ENCODE measurements at places on chromosomes 1 and 21. TPM values are rescaled to one million over a fixed set of nuclear protein-coding genes. Genes with fewer than 3 reads are reported as not detected.
A peak's percentile ranks its signal among the peaks of the same experiment; 100 is the strongest.

The C8B gene
- not detected for total RNA-seq

The BATF3 gene
- 5.5 TPM for total RNA-seq

GRCh38 chr1:53653631-53654030, 85.3 kb downstream of the GLIS1 start:
- peak; percentile 57 for DNase-seq

DNA sequence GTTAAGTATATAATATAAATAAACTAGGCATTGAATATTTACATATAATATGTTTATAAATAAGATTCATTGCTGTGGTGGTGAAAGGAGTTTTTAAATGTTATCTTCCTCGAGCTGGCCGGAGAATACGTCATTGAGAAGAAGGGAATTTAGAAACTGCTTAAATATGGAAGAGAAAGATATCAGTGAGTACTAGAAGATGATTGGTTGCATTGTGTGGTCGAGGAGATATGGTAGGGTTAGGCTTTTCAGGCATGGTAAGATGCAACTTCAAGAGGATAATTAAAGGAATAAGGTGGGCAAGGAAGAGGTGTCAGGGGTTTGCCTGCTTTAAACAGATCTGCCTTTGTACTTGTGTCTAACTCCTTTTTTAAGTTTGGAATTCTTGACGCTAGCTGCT, 73.5 kb downstream of the RPS6KC1 start:
- DNase-seq: no peak

GRCh38 chr1:183416850-183417771, 1.1 kb downstream of the NMNAT2 start:
- peak; percentile 90 for DNase-seq

- DNase-seq: no peak
Measured at GRCh38 chr1:220956501-220957232, 77.4 kb downstream of the HLX start.

The DNAJC6 gene
- 2.3 TPM for total RNA-seq

DNA sequence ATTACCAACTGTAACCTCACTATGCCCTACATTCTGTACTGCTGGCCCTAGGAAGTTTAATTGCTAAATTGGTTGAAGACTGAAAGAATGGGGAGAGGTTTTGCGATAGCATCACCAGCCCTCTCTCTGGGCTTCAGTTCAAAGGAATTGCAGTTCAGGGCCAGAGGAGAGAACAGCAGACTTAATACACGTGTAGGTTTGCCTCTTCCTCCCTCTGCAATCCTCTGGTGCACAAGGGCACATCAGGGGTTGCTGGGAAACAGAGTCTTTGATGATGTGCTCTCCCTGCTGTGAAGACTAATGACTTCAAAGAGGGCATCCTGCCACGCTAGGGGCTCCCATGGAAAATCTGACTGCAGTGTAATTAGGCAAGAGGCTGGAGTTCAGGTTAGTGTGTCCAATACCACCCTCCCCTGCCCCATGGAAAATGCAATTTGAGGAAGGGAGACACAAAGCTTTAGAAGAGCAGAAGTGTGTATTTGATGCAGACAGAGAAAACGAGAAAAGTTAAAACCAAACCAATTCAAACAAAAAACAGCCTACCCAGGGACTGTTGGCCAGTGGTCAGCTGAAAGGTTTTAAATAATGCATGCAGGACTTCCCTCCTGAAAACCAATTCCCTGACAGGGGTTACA, 167.9 kb downstream of the ASTN1 start:
- DNase-seq: no peak

DNA sequence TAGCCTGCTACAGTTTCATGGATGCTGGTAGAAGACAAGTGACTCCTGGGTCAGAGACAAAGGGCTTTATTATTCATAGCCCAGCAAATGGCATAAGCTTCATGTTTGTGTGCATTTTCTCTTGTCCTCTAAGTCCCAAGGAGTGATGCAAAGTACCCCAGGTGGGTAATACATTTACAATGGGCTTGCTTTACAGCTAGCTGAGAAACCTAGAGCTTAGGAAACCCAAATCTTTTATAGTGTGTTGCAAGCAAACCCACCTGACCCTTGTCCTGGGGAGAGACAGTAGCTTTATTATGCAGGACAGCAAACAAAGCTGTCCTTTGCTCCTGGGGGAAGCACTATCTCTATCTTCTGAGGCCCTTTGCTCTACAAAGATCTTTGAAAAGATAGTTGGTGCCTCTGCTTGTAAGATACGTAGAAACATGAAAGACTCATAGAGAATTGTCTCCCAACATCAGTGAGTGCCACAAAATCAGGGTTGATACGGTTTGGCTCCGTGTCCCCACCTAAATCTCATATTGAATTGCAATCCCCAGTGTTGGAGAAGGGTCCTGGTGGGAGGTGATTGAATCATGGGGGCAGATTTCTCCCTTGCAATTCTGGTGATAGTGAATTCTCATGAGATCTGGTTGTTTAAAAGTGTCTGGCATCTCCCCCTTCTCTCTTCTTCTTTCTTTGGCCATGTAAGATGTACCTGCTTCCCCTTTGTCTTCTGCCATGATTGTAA, 315.8 kb upstream of the USP24 start:
- no peak for DNase-seq

DNA sequence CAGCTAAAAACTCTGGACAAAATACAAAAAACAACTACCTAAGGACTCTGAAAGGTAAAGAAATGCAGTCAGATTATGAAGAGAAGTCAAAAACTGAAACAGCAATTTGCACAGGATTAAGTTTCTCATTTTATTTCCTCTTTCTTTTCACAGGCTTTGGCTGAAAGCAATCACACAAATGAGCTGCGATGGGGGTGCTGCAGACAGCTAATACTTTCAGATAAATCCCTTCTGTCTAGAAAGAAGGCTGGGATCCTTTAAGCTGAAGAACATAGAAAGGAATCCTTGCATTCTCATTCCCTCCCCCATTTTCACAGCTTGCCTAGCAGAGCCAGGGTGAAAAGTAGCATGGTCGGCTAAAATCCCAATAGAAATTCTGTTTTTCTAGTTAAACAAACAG, 32.0 kb upstream of the PRDX6 start:
- no peak for DNase-seq

DNA sequence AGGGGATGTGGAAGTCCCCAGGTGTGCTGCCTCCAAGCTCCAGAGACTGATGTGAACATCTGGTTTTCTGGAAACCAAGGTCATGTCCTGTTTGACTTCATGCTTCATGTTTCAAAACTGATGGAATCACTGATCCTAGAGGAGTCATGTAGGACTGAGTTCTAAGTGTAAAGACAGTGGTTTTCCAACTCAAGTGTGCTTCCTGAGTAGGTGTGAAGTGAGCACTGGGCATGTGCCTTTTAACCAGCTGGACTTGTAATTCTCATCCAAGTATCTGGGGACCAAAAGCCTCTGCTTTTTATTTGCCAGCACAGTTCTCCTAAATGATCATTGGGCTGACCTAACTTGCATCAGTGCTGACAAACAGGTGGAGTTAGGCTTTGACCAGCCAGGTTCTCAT, 36.9 kb downstream of the ABCA4 start:
- no peak for DNase-seq

DNA sequence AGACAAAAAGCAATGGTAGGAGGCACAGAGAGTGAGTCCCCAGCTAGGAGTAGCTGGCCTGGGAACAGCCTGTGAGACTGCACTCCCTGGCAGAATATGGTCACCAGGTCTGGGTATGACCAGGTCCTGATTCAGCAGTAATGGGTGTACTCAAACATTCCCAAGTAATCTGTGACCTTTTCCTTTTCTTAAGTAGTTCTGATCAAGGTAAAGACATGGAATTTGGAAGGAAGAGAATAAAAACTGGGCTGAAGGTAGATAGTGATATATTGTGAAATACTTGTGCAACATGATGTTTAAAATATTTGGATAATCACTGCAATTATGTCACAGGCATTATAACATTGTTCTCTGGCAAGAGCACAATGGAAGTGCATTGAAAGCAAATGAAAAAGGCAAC, 147.2 kb upstream of the DPYD start:
- DNase-seq: no peak

GRCh38 chr1:228206582-228207351, 1.1 kb upstream of the OBSCN start:
- no peak for DNase-seq

GRCh38 chr1:40836283-40836682, 25.9 kb downstream of the CITED4 start:
- DNase-seq: no peak

DNA sequence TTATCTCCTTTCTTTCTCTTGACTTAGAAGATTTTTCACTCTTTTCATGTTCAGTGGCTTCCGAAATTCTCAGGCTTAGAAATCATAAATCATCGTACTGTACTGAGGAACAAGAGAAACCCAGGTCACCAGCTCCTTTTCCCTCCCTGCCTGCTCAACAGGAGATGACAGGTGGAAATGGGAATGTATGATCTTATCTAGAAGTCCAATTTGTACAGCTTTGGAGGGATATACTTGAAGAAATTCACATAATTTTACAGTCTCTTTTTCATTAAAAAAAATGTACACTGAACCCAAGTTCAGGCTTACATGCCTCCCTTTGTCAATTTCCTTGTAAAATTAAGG, 11.7 kb downstream of the EVA1C start:
- peak; percentile 5 for DNase-seq

DNA sequence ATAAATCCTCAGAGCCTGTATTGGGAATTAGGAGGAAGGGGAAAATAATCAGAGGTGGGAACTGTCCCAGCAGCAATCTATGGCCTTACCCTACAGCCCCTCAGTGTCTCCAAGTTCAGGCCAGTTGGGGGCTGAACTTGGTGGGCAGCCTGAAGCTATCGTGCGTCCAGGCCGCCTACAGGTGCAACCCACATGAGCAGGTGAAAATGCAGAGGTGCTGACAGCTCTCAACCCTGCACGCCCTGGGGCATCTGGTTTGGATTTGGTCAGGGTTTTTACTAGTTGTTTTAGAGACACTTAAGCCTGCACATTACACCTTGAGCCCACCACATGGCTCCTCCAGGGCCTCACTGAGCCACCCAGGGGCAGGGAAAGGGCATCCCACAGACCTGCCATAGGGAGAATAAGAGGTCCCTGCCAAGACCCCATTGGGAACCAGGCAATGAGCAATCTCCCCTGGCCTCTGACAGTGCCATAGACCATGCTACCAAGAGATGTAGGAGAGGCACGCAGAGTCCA, 209.5 kb downstream of the FOXD2 start:
- no peak for DNase-seq

Measured in aorta (tissue), 5 donors.